Left renal cortex interstitium (tissue), 4 donors: ENCODE measurements at places on chromosomes 6 and 20.
A peak's percentile ranks its signal among the peaks of the same experiment; 100 is the strongest.

- no peak for DNase-seq
Measured at GRCh38 chr6:7467007-7467897, 74.2 kb upstream of the DSP start.

- DNase-seq, result no peak
Measured at GRCh38 chr6:131163886-131164285, 28.6 kb downstream of the AKAP7 start.

- no peak for DNase-seq
Measured at GRCh38 chr6:39218868-39219567, 10.3 kb downstream of the KCNK5 start.

GRCh38 chr20:21862956-21863355 is 157.5 kb downstream of the PAX1 start:
- no peak for DNase-seq

DNA sequence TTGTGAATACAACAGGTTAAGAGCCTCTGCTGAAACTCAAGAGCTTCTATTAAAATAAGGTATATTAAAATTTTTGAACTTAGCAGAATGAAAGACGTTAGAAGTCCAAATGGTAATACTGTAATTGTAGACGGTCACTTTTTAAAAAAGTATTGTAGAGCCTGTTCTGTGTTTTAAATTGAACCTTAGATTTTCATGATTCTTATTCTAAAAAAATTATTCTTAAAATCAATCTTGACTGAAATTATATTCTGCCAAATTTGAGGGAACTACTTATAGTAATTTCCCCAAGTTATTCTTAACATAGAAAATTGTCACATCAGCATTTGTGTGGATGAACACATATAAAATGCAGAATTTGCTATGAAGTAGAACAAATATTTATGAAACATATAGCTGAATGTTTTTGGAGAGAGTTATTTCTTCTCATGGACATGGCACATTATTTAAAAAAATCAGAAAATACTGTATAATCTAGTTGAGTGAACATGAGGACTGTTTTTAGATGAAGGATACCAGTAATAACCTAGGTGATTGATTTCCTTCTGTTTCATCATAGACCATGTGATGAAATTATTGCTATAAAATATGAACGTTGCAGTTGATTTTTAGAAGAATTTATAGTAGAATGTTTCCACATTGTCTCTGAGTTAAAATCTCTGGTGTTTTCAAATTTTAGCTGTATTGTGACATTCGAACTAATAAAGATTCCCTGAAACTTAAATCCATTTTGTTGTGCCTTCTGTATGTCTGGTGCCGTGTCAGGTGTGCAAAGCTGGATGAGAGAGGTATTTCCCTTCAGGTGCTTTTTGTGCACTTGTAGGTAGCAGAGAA is 2.8 kb downstream of the TBPL1 start:
- no peak for DNase-seq

DNA sequence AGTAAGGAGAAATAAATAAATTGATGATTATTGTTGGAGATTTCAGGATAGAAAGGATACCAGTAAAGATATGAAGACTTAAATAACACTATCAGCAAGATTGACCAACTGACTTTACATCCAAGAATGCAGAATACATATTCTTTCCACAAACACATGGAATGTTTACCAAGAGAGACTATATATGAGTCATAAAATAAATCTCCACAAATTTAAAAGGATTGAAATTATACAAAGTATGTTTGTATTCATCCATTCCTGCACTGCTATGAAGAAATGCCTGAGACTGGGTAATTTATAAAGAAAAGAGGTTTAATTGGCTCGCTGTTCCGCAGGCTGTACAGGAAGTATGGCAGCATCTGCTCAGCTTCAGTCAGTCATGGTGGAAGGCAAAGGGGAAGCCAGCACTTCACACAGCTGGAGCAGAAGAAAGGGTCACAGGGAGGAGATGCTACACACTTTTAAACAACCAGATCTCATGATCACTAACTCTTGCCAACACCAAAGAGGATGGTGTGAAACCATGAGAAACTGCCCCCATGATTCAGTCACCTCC is 56.7 kb upstream of the TNFRSF21 start:
- DNase-seq, result no peak

GRCh38 chr20:62282877-62283503 is 19.8 kb upstream of the ADRM1 start:
- DNase-seq, result no peak

DNA sequence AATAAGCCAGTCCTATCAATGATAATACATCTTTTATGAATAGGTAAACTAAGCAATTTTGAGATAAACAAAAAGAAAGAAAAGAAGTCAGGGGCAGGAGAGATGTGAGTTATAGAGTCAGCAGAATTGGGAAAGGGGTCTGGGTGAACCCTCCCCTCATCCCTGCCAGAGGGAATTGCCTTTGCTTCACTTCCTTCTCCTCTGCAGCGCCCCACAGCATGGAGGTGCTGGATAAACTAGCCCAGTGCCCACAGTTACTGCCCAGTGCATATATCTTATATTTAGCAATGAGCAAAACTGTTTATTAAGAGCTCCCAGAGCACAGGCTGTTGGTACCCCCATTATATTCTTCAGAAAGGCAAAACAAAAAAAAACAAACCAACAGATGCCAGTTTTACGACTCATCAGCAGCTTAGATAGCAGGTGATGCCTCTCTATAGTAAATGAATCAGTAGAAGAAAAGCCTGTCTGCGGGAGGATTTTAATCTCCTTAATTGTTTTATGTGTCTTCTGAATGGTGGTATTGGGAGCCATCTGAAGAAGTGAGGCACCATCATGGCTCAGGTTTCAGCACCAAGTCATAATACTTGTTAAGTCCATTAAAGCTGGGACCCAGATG is 419.2 kb downstream of the EPM2A start:
- no peak for DNase-seq

DNA sequence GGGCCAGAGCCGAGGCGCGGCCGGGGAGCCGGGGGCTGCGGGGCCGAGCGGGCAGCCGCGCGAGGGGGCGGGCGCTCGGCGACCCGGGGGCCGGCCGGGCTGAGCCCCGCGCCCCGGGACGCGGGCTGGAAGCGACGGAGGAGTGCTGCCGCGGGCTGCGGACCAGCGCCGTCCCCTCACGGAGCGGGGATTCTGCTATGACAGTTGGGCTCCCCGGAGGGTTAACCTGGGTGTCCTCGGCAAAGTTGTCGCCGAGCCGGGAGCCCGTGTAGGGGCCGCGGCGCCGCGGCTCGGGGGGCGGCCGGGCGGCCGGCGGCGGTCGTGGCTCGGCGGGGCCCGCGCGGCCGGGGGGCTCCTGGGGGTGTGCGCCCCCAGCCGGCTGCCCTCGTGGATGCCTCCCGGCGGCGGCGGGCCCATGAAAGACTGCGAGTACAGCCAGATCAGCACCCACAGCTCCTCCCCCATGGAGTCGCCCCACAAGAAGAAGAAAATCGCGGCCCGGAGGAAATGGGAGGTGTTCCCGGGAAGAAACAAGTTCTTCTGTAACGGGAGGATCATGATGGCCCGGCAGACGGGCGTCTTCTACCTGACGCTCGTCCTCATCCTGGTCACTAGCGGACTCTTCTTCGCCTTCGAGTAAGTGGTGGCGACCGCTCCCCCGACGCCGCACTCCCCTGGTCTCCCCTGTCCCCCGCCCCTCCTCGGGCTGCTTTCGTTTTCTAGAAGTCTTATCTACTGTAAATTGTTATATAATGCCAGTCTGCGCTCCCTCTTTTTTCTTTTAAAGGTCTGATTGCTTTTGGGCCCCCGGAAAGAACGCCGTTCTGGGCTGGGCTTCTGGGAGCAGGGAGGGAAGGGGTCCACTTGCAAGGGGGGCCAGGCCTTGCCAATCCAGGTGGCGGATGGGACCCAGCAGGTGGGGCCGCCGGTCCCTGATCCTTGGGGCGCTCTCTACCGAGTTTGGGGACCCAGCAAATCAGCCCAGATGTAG is 936 bp downstream of the ZDHHC14 start:
- DNase-seq, result peak; percentile 21

DNA sequence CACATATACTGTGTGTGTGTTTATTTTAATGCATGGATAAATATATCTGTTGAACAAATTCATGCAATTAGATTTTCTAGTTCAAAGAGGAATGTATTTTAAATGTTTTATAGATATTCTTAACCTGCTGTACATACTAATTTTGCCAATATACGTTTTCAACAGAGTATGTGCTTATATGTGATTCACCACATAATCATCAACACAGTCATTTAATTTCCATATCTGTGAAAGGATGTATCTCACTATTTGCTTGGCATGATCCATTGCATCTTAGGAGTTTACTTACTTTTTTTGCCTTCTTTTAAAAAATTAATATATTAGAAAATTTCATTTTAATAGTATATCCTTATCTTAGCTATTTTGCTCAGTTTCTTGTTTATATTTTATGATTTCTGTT is 902.3 kb upstream of the CITED2 start:
- DNase-seq, result no peak

- no peak for DNase-seq
Measured at GRCh38 chr6:31701666-31702404, 1.3 kb downstream of the ABHD16A start.
